ENCODE measurements at places on chromosomes 11 and 22.

DNA sequence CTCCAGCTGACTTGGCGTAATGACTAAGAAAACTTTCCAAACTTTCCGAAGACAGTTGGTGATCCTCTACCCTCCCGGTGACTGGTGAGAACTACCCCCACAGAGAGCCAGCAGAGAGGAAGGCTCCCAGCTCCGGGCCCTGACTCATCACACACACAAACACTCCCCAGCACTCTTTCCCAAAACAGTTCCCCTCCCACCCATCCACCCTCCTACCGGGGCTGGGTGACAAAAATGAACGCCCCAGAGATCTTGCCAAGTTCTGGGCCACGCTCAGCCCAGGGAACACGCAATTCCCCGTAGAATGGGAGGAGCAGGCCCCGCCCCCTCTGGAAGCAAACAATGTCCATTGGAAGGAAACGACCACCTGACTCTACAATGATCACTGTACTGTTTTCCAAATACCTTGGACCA lies 21.3 kb upstream of the JAM3 start:
- no peak for DNase-seq

- no peak for DNase-seq
These were observed 2.2 kb downstream of the SLC3A2 start for GRCh38 chr11:62882788-62883501.

- DNase-seq = no peak
These were observed 4.0 kb upstream of the HDAC10 start for GRCh38 chr22:50255099-50255498.

DNA sequence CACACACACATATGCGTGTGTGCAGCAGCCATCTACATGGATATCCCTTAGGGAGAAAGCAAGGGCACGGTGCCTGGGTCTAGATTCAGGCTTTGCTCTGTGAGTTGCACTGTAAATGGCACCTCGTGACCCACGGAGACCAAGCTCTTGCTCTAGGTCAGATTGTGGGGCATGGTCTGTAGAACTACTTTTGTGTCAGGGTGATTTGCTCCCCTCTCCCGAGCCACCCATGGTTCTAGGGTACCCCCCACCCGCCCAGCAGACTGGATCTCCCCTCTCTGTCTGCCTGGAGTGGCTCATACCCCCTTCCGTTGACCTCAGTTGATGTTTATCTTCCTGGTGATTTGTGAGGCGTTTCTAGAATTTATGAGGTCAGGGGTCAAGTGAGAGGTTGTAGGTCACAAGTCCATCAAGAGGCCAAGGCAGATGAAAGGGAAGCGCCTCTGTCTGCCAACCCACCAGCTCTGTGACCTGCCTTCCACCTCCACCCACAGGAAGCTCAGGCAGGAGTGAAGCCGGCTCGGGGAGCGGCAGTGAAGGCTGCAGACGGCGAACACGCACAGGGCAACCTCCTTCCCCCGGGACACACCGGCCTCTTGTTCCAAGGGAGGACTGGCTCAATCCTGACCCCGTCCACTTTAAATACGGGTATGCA lies 76.2 kb upstream of the TTLL12 start:
- DNase-seq = peak; percentile 52

- no peak for DNase-seq
These were observed 1.6 kb upstream of the ACY3 start for GRCh38 chr11:67651976-67652781.

GRCh38 chr11:77207019-77207485 lies 79.0 kb downstream of the MYO7A start:
- DNase-seq = no peak

- DNase-seq = no peak
These were observed 267.2 kb upstream of the MTNR1B start for GRCh38 chr11:92702037-92702804.

- DNase-seq = no peak
These were observed 27.8 kb upstream of the LMO2 start for GRCh38 chr11:33919645-33920044.

GRCh38 chr11:134119094-134119493 lies 50.2 kb downstream of the JAM3 start:
- no peak for DNase-seq

- no peak for DNase-seq
These were observed 542.9 kb downstream of the NTM start for GRCh38 chr11:131913267-131913666.

DNA sequence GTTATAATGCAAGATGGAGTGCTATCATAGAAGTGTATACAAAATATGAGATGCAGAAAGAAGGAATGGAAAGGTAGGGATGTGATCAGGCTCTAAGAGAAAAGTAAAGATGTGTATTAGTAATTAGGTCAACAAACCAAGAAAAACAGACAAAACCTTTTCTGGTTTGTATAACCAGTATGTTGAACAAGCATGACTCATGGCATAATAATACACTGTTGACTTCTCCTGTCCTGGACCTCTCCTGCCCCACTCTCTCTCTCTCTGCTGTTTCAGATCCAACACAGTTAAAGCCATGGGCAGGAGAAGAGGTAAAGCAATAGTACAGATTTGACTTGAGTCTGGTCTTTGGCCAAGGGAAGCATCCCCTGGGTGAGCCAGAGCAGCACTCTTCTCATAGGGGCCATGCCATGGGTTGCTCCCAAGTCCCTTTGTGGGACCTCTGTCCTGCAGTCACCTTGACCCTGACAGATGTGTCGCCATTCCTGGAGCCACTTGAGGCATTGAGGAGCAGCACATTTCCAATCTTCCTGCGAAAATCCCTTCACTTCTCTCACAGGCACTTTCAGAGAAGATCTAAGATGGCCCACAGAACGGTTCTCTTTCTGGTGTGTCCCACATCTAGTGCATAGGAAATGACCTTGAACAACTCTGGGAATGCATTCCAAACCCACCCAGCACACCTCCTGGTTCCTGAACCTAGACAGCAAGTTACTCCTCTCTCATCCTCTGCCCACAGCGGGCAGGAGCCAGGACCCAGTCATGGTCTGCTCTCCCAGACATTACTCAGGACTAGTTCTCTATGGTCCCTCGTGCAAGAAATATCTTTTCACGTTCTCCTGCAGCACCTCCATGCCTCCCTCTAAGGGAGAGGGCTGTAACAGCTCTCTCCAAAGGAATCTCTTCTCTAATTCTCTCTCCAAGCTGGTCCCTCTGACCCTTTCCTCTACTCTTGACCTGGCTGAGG lies 58.2 kb upstream of the PRSS23 start:
- no peak for DNase-seq

DNA sequence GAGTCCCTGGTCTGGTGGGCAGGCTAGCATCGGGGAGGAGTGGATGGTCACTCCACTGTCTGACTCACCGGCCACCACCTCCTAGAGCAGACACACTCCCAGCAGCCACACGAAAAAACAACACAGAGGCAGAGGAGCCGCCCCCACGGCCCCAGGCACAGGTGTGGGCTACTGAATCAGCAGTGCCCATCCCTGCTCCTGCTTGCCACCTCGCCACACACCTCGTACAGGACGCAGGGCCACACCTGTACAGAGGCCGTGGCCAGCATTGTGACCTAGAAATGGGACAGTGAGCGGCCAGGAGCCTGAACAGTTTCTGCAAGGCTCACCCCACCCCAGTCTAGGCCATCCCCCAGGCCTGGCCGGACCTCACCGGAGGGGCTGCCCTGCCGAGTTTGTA lies 14.0 kb downstream of the TRIM29 start:
- DNase-seq = no peak

DNA sequence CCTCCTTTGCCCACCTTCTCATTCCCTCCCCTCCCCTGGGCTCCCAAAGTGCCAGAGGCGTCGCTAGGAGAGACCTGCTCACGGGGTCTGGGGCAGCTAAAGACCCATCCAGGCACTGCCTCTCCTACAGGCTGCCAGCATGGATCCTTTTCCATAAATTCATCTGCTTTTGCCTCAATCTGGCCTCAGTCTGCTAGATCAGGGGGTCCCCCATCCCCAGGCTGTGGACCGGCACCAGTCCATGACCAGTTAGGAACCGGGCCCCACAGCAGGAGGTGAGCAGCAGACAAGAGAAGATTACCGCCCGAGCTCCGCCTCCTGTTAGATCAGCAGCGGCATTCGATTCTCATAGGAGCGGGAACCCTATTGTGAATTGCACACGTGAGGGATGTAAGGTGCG lies 12.3 kb downstream of the LTO1 start:
- no peak for DNase-seq

DNA sequence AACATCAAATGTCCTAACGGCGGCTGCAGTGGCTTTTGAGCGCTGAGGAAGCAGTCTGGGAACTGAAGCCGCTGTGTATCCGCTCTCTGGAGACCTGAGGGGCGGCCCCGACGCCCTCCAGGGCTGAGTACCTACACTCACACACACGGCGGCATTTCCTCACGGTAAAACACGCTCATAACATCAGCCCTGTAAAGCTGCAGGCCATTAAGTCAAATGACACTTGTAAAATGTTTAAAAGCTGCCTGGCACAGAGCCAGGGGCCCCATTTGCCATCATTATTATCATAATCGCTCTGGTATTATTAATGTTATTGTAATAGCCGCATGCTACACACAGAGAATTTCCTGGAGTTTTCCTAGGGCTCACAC lies 5.1 kb downstream of the CARS1 start:
- DNase-seq = no peak

GRCh38 chr11:93817426-93818348 lies 32.7 kb downstream of the VSTM5 start:
- DNase-seq = no peak

DNA sequence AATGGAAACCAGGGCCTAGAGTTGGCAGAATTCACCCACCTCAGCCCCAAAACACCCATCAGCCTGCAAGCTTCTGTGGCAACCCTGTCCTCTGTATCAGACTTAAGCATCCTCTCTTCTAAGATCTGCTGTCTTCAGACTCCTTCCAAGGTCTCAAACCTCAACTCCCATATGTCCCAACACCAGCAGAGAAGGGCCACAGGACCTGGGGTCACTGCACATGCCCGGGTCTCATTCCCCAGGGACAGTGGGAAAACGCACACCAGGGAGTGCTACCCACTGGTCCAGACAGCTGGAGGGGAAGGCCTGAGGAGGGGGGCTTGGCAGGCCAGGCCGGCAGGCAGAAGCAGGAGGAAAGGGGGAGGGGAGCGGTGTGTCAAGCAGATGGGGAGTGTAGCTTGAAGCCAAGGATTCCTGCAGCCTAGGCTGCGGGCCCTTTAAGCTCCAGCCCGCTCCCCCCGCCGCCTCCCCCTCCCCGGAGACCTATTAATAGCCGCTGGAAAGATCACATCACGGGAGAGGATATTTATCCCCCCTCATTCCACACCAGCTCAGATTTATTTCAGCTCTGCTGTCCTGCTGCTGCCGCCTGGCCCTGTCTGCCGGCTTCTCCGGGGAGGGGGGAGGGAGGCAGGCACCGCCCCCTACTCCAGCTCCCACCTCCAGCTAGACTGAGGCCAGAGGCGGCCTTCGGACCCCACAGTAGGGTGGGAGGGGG lies 16.7 kb downstream of the BCL9L start:
- DNase-seq = peak; percentile 39

GRCh38 chr11:13011466-13012055 lies 2.4 kb downstream of the RASSF10 start:
- DNase-seq = no peak

GRCh38 chr11:64262271-64263002 lies 11.1 kb downstream of the PLCB3 start:
- DNase-seq = no peak

DNA sequence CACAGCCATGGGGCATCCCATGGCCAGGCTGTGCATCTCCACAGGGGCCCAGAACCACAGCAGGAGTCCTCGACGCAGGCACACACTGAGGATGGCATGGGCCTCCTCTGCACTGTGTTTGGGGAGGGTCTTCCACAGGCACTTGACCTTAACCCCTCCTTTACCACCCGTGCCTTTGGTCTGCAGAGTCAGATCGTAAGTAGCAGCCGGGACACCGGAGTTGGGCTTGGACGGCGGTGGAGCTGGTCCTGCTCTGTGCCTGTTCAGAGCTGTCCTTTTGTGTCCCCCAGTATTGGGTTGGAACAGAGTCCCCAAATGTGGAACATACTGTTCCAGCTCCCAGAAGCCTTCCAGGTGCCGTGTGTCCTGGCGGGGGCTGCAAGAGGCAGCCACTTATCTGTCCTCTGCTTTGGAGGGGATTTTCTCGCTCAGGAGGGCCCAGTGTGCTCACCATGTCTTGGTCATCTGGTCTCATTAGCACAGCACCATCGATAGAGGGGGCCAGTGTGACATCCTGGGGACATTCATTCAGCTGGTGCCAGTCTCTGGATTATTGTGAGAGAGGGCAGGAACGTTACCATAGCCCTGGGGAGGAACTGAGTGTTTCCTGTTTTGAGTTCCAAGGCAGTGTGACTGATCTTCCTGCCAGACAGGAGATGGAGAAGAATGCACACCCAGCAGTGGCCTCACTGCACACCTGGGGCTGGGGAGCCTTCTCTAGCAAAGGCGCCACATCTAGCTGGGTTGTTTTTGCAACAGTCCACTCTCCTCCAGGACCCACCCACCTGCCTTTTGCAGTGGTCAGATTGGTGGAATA lies 12.4 kb downstream of the CRELD2 start:
- DNase-seq = peak; percentile 75

DNA sequence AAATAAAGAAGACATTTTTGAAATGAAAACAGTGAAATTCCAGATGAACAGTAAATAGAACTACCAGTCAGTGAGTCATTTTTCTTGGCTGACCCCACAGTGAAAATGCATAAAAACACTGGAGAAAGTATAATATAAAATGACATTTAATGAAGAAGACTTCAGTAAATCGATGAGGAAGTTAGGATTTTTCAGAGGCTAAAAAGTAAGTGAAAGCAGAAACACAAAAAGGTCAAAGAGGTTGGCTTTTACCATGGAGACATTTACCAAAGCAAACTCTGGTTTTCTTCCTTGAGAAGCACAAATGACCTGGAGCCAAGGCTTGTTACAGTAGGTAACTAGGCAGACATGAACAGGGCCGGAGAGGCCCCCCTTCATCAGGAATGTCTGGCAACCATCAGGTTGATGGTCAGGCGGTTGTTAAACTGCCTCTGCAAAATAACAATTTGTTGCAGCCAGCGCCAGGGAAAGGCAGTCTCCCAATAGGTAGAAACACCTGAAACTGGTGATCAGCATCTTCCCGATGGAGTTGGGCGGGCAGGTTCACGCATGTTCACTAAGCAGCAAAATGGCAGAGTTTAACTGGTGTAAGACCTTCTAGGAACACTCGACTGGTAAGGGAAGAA lies 16.7 kb upstream of the TMEM123 start:
- DNase-seq = no peak

Measured in CD4-positive, alpha-beta T cell treated with Interleukin-6 for 4 hours (primary cell).